Esophagus mucosa (tissue), 1 donor: ENCODE measurements at places on chromosomes 6 and 20. TPM values are rescaled to one million over a fixed set of nuclear protein-coding genes. Genes with fewer than 3 reads are reported as not detected.

- no peak for ATAC-seq
Measured at GRCh38 chr6:159602431-159603041, 90.5 kb downstream of the SOD2 start.

Gene ELOVL2
- total RNA-seq, result 0.04 TPM

DNA sequence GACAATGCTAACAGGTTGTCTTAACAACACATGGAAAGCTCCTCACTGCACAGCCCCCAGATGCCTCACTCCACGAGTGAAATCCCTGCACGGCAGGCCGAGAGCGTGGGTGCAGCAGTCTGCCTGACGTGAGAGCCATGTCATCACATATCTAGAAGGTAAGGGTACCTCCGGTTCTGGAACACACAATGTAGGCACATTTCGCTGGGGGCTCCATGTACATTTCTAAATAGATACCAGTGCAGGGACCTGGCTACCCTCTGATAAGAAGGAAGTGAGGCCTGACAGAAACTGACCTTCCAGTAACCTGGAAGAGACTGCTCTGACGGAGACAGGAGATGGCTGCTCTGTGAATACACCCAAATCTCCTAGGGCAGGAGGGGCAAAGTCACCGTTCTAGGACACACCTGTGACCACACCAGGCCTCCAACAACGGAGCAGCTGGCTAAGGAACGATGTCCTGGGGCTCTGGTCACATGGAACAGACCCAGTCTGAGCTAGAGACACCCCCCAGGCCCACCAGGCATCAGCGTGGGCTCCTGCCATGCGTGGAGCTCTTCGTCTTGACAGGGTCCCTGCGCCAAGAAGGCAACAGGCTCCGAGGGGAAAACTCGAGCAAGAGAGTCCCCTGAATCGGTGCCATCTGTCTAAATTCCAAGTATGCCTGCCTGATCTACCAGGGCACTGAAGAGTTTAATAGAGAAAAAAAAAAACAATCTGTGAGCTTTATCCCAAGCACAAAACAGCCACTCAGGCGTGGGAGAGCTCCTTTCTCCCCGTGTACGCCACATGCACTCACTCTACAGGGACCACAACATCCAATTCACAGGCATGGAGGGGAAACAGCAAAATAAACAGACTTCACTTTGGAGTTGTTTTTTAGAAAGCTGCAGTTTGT lies 27.5 kb downstream of the RNASET2 start:
- no peak for ATAC-seq

GRCh38 chr6:22099923-22100322 lies 196.9 kb downstream of the PRL start:
- no peak for ATAC-seq

GRCh38 chr6:26322645-26323482 lies 42.1 kb upstream of the BTN3A2 start:
- ATAC-seq, result peak; percentile 86

Gene TRAPPC3L
- total RNA-seq, result not detected

DNA sequence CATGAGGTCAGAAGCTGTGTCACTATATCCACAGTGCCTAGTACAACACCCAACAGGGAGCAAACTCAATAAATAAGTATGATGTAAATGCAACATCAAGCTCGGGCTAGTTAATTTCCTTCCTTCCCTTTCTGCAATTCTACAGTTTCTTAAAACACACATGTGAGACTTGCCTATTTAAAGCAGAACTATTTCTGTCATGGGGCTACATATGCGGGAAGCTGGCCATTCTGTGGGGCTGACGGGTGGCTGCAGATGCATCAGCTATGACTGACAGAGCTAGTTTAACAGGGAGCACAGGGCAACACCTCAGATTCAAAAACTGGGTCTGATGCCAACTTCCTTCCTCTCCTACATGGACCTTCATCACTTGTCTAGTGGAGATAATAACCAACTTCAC lies 118.1 kb upstream of the ENPP5 start:
- no peak for ATAC-seq

DNA sequence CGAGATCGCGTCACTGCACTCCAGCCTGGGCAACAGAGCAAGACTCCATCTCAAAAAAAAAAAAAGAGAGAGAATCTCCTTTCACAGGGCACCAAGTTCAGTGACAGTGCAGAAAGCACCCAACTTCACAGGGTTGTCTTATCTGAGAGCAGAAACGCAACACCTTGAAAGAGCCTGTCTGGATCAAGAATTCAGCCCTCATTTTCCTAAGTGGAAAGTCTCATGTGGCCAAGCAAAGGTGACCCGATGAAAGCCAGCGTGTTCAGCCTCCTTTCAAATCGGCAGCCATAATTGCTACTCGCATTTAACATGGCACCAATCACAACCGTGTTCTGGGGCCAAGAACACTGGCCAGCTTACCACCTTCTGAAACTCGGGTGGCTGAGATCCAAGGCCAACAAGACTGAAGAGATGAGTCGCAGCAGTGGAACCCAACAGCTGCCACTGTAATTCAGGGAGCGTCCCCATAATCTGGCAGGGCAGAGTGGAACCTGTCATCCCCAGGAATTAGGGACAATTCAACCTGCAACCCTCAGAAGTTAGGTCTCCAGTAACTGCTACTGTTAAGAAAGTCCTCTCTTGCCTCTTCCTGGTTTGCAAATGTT lies 536.7 kb upstream of the JARID2 start:
- no peak for ATAC-seq

GRCh38 chr6:14283600-14284235 lies 166.1 kb downstream of the CD83 start:
- ATAC-seq, result no peak

DNA sequence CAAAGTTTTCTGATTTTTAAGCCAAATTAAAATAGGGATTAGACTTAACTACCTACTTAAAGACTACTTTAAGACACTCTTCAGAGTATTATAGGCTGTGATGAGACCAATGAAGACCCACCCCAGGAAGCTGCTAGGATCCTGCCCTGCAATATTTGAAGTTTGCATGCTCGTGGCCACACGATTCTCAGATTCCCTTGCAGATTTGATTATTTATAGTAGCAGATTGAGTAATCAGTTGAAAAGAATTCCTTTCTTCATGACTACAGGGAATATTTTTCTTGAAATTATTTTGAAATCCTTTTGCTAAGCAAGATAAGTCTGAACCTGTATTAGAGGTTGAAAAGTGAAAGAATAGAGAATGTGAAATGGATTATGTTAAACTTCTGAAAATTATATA lies 122.3 kb downstream of the B3GAT2 start:
- no peak for ATAC-seq

DNA sequence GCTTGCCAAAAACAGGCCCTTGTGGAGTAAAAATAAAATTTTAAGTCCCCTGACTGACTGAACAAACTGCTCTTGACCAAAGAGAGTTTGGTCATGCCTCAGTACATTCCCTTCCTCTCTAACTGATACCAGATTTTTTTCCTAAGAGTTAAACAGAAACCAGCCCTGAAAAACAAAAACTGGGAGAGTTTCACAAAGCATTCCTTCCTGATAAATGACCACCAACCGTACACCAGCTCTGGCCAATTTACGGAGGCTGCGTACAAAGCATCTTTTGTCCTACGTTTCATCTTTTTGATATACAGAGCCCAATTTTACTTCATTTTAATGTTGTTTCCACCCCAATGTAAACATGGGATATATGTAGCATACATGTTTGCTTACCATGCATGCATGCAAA lies 477.4 kb upstream of the HTR1E start:
- no peak for ATAC-seq

Gene NQO2
- 31.6 TPM for total RNA-seq

DNA sequence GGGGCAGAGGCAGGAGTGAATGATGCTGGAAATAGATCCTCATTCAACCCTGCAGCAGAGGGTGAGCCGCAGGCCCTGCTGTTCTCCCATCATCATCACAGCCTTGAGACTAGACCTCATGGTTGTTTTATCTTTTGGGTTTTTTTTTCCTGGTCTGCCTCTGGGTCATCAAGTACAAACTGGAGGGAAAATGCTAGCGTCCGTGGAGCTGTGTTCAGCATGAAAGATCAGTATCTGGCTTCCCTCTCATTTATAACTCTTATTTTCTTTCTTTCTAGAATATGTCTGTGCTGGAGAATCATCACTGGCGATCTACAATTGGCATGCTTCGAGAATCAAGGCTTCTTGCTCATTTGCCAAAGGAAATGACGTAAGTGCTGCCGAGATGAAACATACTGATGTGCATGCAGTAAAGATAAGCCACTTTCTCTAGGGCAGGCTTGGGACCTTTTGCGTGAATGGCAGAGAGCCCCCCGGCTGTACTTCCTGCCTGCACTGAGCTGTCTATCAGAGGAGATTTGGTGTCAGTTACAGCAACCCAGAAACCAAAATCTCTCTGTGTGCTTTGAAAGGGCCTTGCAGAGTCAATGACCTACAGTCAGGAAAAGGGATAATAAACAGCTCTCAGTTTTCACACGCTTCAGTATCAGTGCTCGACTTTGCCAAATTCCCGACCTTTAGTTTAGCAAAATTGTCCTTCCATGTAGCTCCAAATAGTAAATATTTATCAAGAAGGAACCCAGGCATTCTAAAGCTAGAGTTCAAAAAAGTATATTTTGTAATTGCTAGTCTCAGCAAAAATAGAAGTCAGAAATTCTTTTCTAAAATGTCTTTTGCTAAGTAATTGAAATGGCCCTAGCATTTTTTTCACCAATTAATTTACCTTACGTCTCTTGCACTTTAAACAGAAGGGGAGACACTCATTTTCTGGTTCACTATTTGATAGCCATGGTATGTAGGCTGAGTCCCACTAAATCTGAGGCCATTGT lies 76.3 kb downstream of the MTFR2 start:
- no peak for ATAC-seq

DNA sequence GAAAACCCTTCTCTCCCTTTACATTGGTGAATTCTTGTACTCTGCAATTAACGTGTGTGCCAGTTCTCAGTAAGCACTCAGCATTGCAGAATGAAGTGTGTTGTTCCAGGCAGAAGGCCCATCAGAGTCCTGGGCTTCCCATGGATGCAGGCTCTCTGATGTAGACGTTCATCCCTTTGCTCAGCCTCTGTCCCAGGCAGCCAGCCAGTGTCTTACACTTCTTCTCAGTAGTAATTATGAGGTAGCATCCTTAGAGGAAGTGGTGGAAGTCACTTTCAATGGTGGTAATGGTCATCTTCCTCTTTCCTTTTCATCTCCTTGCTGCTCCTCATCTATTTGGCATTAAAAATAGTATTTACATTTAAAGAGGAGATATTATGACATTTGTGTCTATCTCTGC lies 66.7 kb upstream of the FYN start:
- ATAC-seq, result no peak

DNA sequence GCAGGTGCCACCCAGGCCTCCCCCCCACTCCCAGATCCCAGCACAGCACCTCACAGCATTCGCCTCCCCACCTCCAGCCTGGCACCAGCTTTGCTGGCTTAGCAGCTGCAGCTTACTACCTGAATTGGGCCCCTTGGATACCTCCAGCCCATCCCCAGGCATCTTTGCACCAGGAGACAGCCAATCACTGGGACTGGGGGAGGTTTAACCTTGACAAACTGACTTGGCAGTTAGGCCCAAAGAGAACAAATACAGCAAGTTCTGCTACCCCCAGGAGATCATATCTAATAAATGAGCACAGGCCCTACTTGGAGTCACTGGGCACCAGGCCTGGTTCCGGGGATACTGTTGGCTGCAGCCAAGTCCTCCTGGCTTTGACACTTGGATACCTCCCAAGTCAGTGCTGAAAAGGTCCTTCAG lies 8.8 kb downstream of the PDRG1 start:
- no peak for ATAC-seq

DNA sequence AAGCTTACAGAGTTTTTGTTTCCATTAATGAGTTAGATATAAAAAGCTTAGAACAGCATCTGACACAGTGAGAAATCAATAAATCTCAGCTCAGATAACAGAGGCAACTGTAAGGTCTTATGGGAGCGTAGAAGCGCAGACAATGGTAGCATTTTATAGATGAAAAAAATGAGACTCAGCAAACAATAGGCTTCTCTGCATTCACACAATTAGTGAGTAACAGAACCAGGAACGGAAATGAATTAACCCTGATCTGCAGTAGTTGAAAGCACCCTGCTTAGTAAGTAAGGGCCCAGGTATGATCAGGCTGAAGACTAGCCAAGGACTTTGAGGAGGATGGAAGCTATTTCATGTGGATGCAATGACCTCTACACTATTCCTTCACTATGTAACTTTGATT lies 147.2 kb upstream of the EYA4 start:
- ATAC-seq, result no peak

Gene CLPSL2
- total RNA-seq, result not detected

GRCh38 chr20:16599257-16599656 lies 26.0 kb upstream of the KIF16B start:
- ATAC-seq, result no peak

GRCh38 chr6:137707590-137708360 lies 159.3 kb upstream of the TNFAIP3 start:
- ATAC-seq, result peak; percentile 73

GRCh38 chr20:48606841-48607543 lies 220.8 kb downstream of the PREX1 start:
- peak; percentile 23 for ATAC-seq

DNA sequence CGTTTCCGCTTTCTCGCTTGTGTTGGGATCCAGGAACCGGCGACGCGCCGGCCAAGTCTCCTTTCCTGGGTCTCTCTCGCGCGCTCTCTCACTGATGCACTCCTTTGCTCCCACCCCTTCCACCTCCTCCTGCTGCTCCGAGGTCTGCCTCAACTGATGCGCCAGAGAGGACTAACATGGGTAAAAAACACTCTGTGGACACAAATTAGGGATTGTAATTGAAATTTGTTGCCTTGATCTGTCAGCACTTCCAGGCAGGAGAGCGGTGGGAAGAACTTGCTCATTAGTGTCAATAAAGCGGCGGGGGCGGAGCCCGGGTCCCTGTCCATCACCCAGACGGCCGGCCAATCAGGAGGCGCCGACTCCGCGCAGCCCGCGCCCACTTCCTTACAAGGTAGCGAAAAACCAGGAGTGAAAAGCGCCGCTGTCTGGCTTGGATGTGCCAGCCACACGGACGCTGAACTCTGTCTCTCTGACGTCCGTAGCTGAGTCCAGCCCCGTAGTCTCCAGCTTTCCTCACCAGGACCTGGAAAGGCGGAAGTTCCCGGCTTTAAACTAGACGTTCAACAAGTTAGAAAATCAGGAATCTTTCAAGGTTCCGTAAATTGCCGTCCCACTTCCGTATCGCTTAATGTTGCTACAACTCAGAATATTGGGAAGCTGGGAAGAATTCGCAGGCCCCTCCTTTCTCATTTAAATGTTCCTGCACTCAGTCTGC lies at the start of gene TBX18:
TSS of gene TBX18 (minus strand) at position 267 of the 718 bp plus-strand sequence. CDS start 417 bp downstream, outside the sequence.
- ATAC-seq, result peak; percentile 95

GRCh38 chr6:15620611-15621010 lies 42.2 kb downstream of the DTNBP1 start:
- ATAC-seq, result no peak

GRCh38 chr20:21230686-21231085 lies 72.4 kb upstream of the XRN2 start:
- ATAC-seq, result no peak

DNA sequence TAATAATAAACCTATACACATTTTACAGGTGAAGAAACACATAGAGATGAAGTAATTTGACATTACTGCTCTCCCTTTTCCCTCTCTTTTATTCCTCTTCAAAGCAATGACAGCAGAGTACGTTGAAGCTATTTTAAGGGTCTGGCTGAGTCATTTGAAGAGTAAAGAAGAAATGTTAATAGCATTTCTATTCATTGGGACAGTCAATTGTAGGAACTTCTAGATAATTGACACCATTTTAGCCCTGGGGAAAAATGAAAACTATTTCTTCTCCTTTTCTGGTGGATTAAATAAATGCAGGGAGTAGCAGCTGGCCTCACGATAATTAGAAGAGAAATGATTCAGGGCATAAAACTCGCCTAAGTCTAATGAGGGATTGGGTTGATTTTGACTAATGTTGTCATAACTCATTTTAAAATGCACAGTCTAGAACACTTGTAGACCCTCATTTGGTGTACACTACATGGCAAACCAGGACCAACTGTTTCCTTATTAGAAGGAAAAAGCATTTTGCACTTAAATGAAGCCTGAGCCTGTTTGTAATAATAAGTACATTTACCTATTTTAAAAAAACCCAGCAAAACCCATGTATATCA lies 48.1 kb downstream of the RIPOR2 start:
- no peak for ATAC-seq
